Stimulated activated CD8-positive, alpha-beta memory T cell treated with anti-CD3 and anti-CD28 coated beads, Interleukin-15, amount 100 ng/mL, for 1 hour (primary cell): ENCODE measurements at places on chromosomes 5 and 9.

DNA sequence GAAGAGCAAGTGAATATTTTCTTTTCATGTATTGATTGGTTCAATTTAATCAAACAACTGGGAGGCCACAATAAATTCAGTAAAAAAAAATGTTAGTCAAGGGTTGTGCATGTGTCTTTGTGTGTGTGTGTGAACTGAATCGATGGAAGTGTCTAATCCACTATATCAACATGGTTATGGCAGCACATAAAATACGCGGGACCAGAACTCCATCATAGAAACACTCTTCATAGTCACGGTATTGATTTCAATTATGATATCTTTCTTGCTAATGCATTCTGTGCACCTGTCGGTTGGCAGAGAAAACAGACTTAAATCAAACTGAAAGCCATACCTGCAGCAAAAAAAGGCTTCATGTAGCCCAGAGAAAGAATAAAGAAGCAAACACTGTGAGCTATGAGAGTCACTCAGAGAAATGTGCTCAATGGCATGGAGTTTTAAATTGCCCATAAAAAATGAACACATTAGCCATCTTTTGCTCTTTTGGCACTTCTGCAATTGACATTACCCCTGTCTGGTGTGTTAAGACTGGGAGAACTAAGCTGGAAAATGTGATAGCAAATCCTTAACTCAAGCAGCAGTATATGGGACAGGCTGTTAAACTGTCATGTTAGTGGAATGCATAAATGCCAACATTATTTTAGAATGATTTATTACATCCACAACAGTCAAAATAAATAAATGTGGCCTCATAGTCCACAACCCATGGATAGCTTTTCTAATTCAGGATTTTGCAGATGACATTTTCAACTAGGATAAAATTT, 642.4 kb upstream of the C9orf72 start:
- DNase-seq: no peak

DNA sequence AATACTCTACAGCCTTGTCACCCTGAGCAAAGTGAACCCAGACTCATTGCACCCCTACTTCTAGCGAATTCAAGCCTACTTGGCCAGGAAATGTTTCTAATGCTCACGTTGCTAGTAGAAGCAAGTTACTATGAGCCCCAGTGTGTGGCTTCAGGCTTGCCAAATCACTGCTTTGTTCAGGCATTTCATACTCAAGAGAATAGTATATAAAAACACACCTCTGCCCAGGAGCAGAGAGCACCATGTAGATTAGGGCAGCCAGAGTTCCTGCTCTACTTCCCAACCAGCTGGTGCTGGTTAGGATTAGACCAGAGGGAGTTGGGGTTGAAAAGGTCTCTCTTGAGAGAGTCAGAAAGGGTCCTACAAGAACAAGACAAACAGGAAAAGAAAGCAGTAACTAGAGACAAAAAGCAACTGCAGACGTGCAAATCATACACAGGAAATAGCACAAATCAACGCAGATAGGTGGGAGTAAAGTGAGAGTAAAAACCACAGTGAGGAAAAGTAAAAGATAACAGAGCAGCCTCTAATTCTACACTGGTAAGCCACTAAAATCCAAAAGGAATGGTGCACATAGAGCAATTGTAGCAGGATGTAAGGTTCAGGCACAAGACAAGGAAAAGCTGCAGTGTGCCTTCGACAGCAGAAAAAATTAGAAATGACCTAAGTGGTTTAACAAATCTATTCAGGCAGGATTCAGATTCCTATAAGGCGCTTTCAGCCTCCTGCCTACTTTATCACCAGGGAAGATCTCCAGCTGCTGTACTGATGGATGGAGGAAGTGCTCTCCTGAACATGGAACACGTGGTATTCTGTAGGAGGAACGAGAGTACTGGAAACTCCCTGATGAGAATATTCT, 49.6 kb upstream of the KIF2A start:
- no peak for DNase-seq

- peak; percentile 82 for DNase-seq
These were observed at the start of gene WHRN for GRCh38 chr9:114505187-114506081. WHRN (minus strand) TSS chr9:114505473; CDS start chr9:114504801, 672 bp downstream.

- no peak for DNase-seq
These were observed 214.3 kb upstream of the GRIA1 start for GRCh38 chr5:153276151-153276550.

GRCh38 chr5:175809531-175810121, 61.8 kb upstream of the CPLX2 start:
- no peak for DNase-seq

- no peak for DNase-seq
These were observed 249.6 kb downstream of the FANCC start for GRCh38 chr9:95067897-95068296.

DNA sequence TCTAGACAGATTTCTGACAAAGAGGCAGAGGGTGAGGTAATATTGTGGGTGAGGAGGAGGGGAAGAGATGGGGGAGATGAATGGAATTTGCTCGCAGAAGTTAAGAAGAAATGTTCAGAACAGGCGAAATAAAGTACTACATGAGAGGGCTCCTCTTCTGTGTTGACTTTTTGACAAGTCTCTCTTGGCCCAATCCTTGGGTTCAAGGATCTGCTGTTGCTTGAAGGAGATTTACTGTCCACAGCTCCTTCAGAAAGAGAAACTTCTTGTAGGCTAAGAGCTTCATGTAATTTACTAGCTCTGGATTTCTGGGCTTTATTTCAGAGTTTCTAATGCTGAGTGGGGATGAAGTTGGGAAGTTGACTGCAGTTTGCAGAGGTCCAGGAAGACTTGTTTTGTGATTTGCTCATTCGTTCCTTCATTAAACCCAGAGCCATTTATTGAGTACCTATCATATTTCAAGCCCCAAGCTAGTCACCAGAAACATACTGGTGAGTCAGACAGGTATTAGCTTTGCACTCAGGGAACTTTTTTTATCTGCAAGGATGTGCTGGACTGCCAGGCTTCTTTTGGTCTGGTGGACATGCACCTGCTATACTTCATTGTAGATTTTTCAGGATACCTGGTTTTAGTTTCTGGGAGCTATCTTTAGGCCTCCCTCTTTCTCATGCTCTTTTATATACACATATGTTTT, 402.9 kb upstream of the CLINT1 start:
- no peak for DNase-seq

GRCh38 chr5:44384816-44385215, 4.4 kb downstream of the FGF10 start:
- no peak for DNase-seq

DNA sequence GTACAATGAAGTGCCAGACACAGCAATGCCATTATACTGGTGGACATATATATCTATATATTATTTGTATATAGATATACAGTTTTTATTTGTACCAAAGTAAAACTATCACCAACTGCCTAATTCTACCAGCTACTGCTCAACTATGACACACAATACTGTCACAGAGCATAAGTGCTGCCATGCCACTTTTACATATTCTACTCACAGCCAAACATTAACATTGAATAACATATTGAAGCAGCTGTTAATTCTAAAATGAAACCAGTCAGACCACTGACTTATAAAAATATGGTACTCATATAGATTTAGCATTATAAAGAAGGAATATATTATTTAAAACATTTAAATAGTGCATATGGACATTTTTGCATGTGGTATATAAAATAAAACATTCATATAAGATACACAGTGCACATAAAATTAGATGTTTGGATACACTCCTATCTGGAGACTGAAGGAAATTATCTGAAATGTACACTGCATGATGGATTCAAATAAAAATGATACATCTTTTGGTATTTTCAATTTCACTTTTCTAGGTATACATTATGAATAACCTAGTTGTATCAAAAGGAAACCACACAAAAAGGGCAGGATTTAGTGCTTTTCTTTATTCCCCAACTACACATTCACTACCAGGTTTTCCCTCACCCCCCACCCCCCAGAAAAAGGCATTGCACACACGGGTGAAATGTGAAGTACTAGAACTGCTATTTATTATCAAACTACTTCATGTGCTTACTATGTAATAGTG, 48.9 kb downstream of the PKD2L2 start:
- no peak for DNase-seq

- DNase-seq: peak; percentile 42
These were observed 52.1 kb downstream of the IL31RA start for GRCh38 chr5:55903121-55903701.

- no peak for DNase-seq
These were observed 110.3 kb upstream of the IQGAP2 start for GRCh38 chr5:76292620-76293322.

DNA sequence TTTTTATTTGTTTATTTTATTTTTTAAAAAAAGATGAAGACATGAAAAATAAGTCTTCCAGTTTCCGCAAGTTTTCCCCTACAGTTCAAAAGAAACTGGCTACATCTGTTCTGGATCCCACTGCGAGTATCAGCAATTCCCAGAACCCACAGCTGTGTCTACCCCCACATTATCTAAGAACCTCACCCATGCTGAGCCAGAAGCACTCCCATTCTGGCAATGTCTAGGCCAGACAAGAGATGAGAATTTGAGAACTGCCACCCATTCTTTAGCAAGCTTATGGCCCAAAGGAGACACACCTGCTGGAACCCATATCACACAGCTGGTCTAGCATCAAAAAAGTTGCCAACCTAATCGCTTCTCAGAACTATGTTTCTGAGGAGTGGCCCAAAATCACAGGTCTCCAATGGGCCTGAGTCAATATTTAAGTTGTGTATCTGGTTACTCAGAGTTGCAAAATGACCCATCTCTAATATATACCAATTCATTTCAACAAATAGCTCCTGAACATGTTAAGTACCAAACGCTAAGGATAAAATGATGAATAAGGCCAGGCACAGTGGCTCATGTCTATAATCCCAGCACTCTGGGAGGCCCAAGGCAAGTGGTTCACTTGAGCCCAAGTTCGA, 27.1 kb downstream of the MTMR12 start:
- no peak for DNase-seq

DNA sequence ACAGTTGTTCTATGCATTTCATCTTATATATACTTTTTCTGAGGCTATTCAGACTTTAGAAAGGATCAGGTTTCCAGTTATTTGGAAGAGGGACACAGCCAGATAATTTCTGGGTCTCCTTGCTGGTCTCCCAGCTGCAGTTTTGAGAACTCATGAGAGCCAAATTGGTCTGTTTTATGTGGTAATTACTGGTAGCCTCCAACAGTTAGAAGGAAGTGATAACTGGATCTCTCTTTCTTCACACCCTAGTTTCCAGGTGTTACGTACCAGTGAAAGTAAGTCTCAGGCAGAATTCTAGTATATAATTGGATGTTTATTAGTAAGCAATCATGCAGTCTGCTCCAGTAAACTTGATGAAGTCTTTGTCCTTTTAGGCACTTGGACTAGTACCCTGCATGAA, 63.2 kb upstream of the RPS23 start:
- no peak for DNase-seq

DNA sequence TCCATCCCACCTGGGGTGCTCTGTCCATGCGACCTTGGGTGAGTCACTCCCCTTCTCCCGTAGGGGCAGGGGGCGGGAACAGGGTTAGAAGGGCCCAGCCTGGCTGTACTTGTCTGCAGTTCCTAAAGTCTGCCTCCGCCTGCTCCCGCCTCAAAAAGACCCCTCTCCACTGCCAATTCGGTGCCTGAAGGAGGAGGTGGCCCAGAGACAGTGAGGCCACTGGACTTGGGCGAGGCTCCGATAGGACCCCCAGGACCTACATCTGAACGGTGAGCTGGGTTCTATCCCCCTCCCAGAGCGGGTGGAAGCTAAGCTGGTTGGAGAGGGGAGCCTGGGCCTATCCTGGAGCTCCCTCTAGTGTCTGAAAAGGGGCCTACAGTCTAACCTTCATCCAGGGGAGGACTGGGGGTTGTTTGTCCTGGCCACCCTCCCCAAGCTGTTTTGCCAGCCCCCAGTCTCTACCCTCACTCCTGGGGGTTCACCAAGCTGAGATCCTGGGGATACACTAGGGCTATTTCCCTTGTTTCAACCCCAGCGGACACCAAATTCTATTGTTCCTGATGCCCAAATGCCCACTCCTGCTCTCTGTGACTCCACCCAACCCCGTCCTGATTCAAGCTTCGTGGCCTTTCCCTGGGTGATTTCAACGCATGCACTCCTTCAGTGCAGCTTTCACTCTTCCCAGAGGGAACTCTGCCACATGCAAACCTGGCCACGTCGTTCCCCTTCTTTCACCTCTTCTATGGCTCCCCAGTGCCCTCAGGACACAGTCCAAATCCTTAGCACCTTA, 6.1 kb upstream of the CRB2 start:
- peak; percentile 43 for DNase-seq
